ENCODE measurements at places on chromosomes 5 and 9.

DNA sequence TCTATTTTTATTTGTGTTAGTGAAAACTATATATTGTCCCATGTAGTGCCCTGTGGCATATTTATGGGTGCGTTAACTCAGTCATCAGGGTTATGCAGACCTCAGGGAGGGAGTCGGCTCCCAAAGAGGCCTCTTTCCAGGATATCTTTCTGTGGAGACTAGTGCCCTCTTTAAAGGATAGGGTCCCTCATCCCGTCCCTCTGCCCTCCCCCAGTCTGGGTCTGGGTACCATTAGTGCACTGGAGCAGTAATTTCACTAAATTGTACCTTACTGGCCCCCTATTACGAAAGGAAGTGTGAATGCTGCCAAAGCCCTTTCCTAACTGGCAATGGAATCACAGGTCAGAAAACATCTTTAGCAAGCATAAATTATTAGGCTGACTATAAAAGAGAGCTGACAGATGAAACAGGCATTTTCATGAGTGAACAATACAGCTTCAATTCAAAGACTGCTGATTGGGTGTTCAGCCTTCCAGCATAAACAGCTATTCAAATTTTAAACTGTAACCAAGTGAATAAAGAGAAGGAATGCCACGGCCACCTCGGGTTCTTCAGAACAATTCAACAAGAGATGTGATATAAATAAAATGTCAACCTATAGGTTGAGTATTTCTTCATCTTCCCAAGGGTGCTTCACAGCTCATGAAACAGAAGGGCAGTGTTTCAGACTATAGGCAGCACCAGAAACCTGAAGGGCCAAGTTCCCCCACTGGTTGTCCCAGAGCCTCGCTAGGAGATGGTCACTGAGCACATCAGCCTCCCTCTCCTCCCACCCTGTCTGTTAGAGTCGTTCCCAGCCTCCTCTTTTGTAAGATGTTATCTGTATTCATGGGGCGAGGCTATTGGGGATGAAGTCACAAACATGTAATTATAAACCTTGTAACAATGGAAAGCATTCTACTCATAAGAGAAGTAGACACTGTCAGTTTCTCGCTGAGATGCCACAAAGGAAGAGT is 318.7 kb downstream of the TMEM161B start:
- no peaks in the 10 kb centered on the region for H3K4me1 ChIP-seq
- no peak overlapping the region for H3K27ac ChIP-seq
- no peaks in the 10 kb centered on the region for H3K27me3 ChIP-seq

DNA sequence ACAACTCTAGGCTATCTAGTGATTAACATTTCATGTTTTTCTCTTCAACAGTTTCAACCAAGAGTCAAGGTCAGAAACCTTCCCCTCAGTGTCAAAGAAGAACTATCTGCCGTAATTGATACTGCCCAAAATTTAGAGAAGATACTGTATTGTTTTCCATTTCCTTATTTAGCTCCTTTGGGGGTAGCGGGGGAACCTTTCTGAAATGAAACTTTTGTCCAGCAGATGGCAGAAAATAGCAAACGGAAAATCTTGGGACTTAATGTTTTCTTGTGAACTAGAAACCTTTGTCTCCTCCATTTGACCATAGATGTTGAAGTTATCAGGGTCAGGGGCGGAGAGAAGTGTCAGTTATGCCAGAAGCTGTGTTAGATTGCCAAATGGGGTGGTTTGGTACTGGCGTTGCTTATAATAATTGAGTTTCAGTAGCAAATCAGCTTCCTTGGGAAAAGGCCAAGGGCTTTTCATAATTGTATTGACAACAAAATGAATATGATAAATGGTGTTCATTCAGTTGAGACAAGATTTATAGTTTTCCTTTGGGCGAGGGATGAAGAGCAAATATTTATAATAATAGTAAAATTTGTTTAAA is 101.7 kb upstream of the TLX3 start:
- H3K36me3 ChIP-seq = no peaks in the 10 kb centered on the region
- H3K27ac ChIP-seq = no peak overlapping the region
- DNase-seq = peak; percentile 63
- no peak overlapping the region for H3K4me3 ChIP-seq
- no peaks in the 10 kb centered on the region for H3K27me3 ChIP-seq
- no peaks in the 10 kb centered on the region for H3K4me1 ChIP-seq

DNA sequence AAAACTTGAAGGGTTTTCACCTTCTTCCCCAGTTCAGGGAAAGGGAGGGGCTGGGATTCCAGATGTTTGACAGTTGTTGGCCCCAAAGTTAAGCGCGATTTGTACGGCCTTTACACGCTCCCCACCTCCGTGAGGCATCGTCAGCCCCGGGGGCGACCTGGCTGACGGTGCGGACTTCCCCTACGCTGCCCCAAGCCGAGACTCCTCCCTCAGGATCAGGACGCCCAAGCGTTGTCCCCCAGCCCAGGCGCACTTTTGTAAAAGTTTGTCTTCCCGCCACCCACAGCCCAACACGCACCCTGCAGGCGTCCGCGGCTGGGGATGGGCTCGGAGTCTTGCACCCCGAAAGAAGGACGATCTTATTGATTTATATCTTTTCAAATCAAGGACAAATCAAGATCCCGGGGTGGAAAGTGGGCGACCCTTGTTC is 713 bp downstream of the MOB3B start:
- peak overlapping the region; percentile 51 for H3K4me3 ChIP-seq
- no peaks in the 10 kb centered on the region for H3K4me1 ChIP-seq
- peak; percentile 11 for DNase-seq
- no peaks in the 10 kb centered on the region for H3K36me3 ChIP-seq

DNA sequence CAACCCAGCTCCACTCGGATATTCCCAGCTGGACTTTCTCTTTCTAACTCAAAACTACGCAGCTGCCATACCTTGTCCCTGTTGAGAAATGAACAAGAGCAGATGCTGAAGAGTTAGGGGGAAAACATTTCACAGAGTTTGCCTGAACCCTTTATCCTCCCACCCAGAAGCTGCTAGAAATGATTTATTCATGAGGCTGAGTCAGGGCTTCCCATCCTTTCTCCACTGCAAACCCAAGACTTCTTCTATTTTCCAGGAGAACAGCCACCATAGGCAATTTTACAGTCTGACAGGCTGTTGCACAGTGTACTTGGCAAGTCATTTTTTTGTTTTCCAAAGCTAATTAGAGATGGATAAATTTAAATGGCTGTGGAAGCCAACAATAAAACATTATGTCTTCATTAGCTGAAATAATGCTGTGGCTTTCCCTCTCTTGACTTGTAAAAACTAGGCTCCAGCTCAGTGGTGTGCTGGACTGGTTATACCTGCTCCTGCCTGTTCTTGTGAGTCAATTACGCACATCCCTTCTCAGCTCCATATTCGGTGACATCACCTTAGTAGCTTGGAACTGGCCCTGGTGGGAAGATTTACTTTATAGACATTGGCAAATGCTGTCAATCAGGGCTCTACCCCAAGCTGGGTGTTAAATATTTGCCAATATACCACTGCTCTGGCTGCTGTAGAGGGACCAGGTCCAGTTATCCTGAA is 71.9 kb downstream of the KIF4B start:
- DNase-seq = no peak
- no peaks in the 10 kb centered on the region for H3K4me1 ChIP-seq
- no peak overlapping the region for H3K27ac ChIP-seq
- no peaks in the 10 kb centered on the region for H3K36me3 ChIP-seq

- peak overlapping the region; percentile 50 for H3K4me3 ChIP-seq
- H3K27me3 ChIP-seq = no peaks in the 10 kb centered on the region
- H3K36me3 ChIP-seq = no peaks in the 10 kb centered on the region
- H3K4me1 ChIP-seq = peaks cover 20% of the 10 kb centered on the region
Measured at GRCh38 chr5:14142202-14142826, 828 bp upstream of the TRIO start.

DNA sequence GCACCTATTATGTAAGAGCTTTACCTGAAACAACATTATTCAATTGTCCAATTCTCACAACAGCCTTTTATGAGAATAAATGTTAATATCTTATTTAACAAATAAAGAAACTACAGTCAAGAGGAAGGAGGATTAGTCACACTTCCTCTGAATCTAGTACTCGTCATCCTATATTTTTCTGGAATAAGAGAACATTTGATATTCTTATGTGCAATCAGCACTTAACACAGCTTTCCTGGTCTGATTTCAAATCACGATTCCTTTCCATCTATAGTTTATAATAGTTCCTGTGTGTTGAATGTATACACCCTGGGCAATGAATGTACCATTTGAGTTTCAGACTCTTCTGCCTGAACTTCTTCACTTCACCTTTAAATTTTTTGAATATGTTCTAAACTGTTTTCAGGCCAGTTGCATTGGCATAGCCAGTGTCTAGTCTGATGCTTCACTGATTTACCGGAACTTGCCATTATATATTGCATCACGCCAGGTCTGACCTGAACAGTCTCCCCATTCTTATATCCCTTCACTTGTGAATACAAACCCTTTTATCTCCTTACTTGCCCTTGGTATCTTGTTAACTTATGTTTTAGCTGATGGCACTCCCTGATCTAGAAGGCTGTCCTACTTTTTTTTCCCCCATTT is 698.3 kb downstream of the MAT2B start:
- H3K4me1 ChIP-seq = no peaks in the 10 kb centered on the region
- H3K4me3 ChIP-seq = no peak overlapping the region
- no peaks in the 10 kb centered on the region for H3K36me3 ChIP-seq
- H3K27ac ChIP-seq = no peak overlapping the region
- peak; percentile 56 for DNase-seq

DNA sequence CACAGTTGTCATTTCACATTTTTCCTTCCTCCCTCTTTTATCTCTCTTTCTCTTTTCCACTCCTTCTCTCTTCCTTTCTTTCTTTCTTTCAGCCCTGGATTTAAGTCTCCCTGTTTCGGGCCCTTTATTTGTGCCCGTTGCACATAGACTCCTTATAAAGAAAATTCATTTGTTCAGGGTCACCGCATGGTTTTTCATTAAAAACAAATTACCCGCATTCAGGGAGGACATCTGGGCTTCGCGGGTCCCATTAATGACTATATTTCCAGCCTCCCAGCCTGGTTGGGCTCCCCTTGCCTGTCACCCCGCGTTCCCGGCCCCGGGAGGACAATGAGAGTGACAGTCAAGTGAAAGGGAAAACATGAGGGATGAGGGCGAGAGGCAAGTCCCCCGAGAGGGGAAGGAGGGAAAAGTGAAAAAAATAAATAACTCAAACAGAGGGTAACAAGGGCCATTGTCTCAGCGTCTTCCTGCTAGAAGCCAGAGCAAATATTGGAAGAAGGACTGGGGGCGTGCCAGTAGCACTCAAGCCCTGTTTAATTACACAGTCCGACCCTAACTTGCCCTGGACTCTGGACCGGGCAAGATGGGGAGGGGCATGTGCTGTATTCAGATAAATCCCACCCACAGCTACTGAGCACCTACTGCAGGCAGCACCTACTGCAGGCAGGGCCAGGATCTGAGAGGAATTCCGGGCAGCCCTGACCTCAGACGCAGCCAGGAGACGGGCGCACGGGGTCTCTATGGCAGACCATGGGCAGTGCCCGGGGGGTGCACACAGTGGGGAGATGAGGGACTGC is 166.2 kb downstream of the PAX5 start:
- no peak overlapping the region for H3K4me3 ChIP-seq
- no peaks in the 10 kb centered on the region for H3K36me3 ChIP-seq
- no peak for DNase-seq
- H3K27me3 ChIP-seq = peaks cover 45% of the 10 kb centered on the region
- peaks cover 4% of the 10 kb centered on the region for H3K4me1 ChIP-seq

- H3K36me3 ChIP-seq = no peaks in the 10 kb centered on the region
- H3K27me3 ChIP-seq = no peaks in the 10 kb centered on the region
- DNase-seq = no peak
- peaks cover 45% of the 10 kb centered on the region for H3K4me1 ChIP-seq
Measured at GRCh38 chr5:124444147-124444775, 302.2 kb downstream of the ZNF608 start.

GRCh38 chr9:7536310-7536939 is 263.2 kb downstream of the DMAC1 start:
- no peaks in the 10 kb centered on the region for H3K36me3 ChIP-seq
- H3K27me3 ChIP-seq = no peaks in the 10 kb centered on the region
- peak; percentile 80 for DNase-seq
- H3K4me1 ChIP-seq = no peaks in the 10 kb centered on the region
- H3K4me3 ChIP-seq = no peak overlapping the region
- H3K27ac ChIP-seq = no peak overlapping the region

- peak; percentile 77 for DNase-seq
- H3K4me3 ChIP-seq = no peak overlapping the region
- H3K4me1 ChIP-seq = peaks cover 44% of the 10 kb centered on the region
- H3K27ac ChIP-seq = peak overlapping the region; percentile 85
- no peaks in the 10 kb centered on the region for H3K27me3 ChIP-seq
Measured at GRCh38 chr5:78534148-78534904, 114.2 kb downstream of the LHFPL2 start.

GRCh38 chr5:139984816-139985215 is 58.3 kb downstream of the NRG2 start:
- H3K27ac ChIP-seq = no peak overlapping the region
- H3K36me3 ChIP-seq = no peaks in the 10 kb centered on the region
- H3K4me3 ChIP-seq = no peak overlapping the region
- H3K4me1 ChIP-seq = peaks cover 38% of the 10 kb centered on the region

DNA sequence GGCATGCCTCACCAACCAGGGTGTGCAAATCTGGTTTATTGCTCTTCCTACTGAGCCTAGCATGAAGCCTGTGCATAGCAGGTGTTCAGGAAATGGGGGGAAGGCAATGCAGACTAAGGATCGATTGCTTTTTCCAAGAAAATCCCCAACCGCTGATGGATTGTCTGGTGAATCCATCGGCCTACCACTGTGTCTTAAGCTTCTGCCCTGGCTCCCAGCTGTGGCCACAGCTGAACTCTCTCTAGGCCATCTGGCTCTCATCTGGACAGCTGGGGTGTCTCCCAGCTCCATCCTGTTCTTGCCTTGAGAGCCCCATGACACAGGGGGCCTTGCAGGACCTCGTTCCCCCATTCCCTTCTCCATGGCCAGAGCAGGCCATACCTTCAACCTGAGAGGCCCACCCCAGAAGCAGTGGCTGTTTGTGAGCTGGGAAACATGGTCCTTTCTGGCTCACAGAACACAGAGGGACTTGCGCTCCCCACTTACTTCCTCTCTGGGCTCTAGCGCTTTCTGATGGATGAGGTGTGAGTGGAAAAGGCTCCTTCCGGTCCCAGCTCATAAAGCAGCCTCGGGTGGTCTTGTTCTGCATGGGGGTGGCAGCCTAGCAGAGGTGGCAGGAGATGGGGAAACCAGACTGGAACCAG is 41.8 kb downstream of the COL27A1 start:
- H3K4me3 ChIP-seq = no peak overlapping the region
- H3K27ac ChIP-seq = no peak overlapping the region
- DNase-seq = no peak
- no peaks in the 10 kb centered on the region for H3K27me3 ChIP-seq

DNA sequence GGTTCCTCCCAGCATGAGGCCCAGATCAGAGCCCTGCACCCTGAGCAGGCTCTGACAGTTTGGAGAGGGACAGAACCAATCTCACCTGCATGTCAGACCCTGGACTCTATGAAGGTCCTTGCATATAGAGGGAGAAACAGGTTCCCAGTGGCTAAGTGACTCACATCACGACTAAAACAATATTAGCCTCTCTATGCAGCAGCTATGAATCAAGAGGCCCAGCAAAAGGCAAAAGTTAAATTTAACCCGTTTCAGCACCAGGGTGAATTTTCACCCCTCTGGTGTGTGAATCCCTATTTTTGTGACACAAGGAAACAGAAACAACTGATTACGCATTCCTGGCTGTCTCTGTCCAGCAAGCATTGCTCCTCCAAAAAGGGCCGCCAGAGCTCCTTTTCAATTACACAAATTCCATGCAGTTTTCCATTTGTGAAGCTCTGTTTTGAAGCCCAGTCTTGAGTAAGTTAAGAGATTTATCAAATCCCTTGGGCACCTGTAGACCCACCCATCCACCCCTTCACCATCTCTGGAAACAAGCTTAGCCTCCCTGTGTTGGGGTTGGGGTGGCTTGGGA is 136.6 kb downstream of the GABBR2 start:
- no peak for DNase-seq
- H3K4me1 ChIP-seq = no peaks in the 10 kb centered on the region
- no peaks in the 10 kb centered on the region for H3K36me3 ChIP-seq
- no peaks in the 10 kb centered on the region for H3K27me3 ChIP-seq
